ENCODE measurements at places on chromosomes 1 and 21.

DNA sequence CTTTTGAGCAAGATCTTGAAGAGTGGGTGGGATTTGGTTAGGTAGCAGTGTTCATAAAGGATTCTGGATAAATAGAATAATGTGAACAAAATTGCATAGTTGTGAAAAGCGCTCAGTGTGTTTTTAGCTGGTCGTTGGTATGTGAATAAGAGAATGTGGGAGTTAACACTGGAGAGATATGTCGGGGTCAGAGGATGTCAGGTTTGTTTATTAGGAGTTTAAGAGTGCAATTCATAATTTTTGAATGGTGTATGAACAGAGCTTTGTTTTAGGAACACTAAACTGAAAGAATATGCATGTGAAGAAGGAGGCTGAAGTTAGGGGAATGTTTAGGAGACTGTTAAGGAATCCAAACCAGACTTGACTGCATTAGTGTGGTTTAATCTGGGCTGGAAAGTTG, 9.4 kb downstream of the USP16 start:
- no peak for DNase-seq

- no peak for DNase-seq
Observed at GRCh38 chr1:25731626-25732370, 68.2 kb upstream of the SELENON start.

- DNase-seq = no peak
Observed at GRCh38 chr21:34517491-34518245, 5.7 kb upstream of the KCNE1 start.

GRCh38 chr1:160776178-160776577, 19.8 kb upstream of the LY9 start:
- no peak for DNase-seq

DNA sequence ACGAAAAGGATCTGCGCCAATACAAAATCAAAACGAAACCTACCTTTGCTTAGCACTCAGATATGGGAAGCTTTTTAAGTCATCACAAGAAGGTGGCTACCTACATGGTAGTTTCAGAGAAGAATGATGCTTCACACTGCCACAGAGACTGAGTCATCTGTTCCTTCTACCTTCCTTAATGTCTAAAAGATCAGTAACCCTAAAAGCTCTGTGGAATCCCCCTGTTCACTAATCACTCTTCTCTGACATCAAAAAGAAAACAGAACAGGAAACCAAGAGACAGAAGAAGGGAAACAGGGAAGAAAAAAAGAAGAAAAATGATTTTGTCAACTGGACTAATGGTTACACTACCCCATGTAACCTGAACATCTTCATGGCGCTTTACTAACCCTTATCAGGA, 177.2 kb downstream of the SMYD3 start:
- DNase-seq = no peak

GRCh38 chr1:21579791-21580190, 70.6 kb downstream of the ALPL start:
- DNase-seq = no peak

GRCh38 chr1:40917995-40918711, 56.0 kb upstream of the CITED4 start:
- DNase-seq = no peak

DNA sequence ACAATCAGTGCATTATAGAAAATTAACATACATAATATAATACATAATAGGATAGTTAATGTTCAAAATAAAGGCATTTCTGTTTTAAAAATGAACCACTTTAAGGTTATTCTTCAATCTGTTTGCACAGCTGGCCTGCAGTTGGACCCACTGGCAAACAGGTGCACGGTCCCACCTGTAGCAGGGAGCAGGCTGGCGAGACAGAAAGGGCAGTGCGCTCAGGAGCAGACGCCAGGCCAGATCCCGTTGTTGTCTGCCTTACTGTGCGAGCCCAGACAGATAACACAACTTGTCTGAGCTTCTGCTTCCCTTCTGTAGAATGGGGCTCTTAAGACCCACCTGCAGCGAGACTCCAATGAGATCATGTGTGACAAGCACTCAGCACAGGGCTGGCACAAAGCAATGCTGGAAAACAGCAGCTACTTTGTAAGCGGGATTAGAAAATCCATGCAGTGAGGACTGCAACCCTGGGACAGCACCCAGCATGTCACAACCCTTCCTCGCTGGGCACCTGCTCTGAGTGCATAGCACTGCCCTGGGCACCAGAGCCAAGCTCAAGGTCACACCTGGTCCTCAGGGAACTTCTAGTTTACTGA, 33.5 kb downstream of the VPS26C start:
- no peak for DNase-seq

GRCh38 chr21:42218836-42219605, at the start of gene ABCG1:
Gene ABCG1 (plus strand): TSS chr21:42219140. CDS start chr21:42219263, 123 bp downstream.
- DNase-seq = no peak

GRCh38 chr1:93288558-93288957, 57.1 kb upstream of the DR1 start:
- DNase-seq = no peak

DNA sequence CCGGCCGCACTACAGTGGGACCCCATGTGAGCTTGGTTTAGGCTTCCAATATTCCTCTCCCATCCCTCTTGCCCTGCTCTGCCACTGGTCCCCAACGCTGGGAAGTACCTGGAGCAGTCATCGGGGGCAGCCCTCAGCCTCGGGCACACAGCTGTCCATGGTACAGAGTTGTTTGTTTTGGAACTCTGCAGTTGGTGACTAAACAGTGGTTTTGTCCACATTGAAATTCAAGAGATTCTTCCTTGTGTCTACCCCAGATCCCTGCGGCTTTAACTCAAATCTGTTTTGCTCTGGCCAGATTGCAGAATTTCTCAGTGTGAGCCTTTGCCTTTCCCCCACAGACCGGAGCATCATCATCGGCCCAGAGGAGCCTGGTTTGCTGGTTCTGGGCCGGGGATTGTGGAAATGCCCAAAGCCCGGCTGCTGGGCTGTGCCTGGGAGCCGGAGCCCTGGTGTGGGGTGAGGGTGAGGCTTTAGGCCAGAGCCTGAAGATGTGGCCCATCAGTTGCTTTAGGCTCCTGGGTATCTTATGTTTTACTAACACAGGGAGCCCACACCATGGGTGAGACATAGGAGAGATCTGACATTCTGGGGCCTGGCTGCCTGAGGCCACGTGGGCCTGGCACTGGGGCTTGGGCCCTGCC, 93.2 kb downstream of the ARHGEF10L start:
- no peak for DNase-seq

GRCh38 chr1:66571789-66572188, 37.8 kb downstream of the SGIP1 start:
- DNase-seq = no peak

DNA sequence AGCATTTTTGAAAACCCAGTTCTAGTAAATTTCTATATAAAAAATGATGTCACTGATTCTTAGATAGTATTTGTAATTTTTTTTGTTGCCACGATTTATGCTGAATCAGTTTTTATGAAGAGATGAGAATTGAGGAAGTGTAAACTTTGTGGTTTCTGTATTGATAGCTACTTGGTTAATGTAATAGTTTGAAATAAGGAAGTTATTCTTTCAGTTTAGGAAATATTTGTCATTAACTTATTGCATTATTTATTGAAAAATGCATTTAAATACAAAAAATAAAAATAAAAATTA, 97.8 kb downstream of the ZFYVE9 start:
- no peak for DNase-seq

GRCh38 chr1:230186003-230186863, 119.2 kb downstream of the GALNT2 start:
- no peak for DNase-seq

DNA sequence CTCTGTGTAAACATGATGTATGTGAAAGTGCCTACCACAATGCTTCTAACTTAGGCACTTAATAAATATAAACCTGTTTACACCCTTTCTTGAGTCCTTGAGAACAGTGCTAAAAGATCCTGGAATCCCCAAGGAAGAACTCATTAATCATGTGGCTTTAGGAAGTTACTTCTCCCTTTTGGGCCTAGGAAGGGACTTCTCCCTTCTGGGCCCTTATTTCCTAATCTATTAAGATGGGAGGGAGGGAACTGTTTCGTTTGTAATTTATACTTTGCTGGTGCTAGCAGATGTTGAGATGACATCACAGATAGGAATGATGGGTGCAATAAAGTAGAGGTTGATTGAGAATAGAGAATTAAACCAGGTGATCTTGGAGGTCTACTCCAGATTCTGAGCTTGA, 1.2 kb downstream of the BTF3L4 start:
- no peak for DNase-seq

DNA sequence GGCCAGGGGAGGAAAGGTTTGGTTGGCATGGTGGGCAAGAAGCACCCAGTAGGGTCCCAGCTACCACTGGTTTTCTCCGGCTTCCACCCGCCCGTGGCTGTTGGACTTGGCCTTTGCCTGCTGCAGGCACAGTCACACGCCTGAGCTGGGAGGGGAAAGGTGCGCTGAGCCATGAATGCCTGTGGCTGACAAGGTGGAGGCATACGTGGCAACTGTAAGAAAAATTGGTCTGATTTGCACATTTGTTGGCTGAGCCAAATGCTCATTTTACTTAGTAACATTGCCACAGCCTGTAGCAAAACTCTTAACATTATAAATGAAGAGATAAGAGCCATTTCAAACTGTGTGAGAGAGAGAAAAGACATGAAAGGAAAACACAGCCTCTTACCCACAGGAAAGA, 191.6 kb downstream of the PTPRC start:
- no peak for DNase-seq

DNA sequence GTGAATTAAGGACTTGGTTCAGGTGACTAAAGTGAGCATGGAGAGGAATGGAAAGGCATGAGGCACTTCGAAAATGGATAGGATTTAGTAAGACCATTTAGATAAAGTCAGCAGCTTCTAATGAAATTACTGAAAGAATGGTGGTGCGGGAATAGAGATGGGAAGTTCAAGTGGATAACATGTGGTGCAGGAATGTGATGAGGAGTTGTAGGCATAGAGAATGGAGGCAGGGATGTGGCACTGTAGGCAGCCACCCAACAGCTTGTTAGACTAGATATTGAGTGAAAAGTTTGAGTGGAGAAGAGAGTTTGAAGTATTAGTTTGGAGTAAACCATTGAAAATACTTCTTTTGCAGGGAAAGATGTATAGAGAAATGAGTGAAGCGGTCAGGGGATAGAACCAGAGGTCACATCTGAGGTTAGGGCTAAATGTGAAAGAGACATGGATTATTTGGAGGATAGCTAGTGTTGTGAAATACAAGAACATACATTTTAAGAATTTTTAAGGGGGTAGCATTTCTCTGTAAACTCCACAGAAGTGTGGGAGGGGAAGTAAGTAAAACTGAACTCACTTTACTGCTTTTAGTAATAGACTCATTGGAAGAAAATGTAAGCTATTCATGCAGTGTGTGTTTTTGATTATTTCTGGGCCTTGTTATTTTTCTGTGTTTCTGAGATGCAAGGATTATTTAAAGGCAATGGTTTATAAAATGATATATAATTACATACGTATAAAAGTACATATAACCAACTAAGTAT, 46.2 kb downstream of the DYRK1A start:
- DNase-seq = no peak

- DNase-seq = no peak
Observed at GRCh38 chr1:75170011-75170410, 35.8 kb downstream of the LHX8 start.

DNA sequence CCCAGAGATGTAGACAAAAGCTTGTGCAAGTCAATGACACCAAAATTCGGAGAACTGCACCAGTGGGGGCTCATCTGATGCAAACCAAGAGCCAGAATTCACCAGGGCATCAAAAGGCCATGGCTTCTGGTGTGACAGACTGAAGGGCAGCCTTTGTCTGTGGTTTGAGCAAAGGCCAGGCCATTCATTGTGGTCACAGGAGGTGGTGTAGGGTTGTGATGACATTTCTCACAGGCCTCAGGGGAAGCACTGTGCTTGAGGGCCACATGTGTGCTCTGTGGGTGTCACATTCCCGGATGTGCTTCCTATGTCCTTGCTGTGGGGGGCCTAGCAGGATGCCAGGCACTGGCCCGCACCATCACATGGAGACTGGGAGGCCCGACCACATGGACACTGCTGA, 22.5 kb upstream of the KCNE1 start:
- no peak for DNase-seq

Data from stimulated activated CD4-positive, alpha-beta T cell treated with anti-CD3 and anti-CD28 coated beads, Interleukin-1b, Interleukin-23, amount 100 ng/mL, for 1 hour (primary cell).